ENCODE measurements at places on chromosomes 6 and 20. TPM values are rescaled to one million over a fixed set of nuclear protein-coding genes. Genes with fewer than 3 reads are reported as not detected.
A peak's percentile ranks its signal among the peaks of the same experiment; 100 is the strongest.

DNA sequence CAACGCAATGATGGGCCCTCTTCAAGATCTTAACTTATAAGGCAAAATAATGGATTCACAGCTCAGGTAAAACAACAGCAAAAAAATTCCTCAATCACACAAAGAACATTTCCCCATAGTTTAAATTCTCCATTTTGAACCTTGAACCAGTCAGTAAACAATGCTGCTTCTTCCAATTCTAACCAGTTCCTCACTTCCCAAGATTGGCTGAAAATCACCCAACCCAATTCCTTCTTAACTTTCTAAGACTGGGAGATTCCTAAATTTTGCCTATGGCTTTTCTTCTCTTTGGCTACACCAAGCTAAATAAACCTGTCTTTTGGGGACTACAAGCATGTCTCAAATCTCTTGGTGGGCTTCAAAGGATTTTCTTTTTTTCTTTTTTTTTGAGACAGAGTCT lies 3.1 kb upstream of the ZNF451 start:
- no peaks in the 10 kb centered on the region for H3K36me3 ChIP-seq
- no peaks in the 10 kb centered on the region for H3K4me1 ChIP-seq
- H3K4me3 ChIP-seq: no peak overlapping the region
- H3K27me3 ChIP-seq: no peaks in the 10 kb centered on the region

- no peaks in the 10 kb centered on the region for H3K36me3 ChIP-seq
- H3K4me1 ChIP-seq: no peaks in the 10 kb centered on the region
- H3K27me3 ChIP-seq: no peaks in the 10 kb centered on the region
- H3K27ac ChIP-seq: no peak overlapping the region
- no peak for DNase-seq
- no peak overlapping the region for H3K4me3 ChIP-seq
Measured at GRCh38 chr6:51152594-51152993, 333.9 kb downstream of the TFAP2B start.

GRCh38 chr6:38113825-38114576 lies 294.5 kb downstream of the ZFAND3 start:
- no peaks in the 10 kb centered on the region for H3K27me3 ChIP-seq
- no peak overlapping the region for H3K4me3 ChIP-seq
- no peak for DNase-seq
- no peaks in the 10 kb centered on the region for H3K4me1 ChIP-seq

DNA sequence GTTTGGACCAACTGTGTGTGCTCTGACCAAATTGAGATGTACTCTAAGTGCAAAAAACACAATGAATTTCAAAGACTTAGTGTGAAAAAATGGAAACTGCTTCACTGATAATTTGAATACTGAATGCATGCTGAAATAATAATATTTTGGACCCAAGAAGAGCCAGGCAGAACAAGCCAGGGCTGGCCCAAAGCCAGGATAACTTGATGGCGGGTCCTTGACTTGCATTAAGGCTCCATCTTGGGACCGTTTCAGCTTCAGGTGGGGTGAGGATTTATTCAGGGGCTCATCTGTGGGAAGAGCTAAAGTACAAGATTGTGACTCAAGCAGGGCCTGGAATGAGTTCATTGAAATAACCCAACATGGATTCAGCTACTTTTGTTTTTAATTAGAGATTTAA lies 921.9 kb downstream of the QKI start:
- H3K27me3 ChIP-seq: no peaks in the 10 kb centered on the region
- H3K27ac ChIP-seq: no peak overlapping the region
- DNase-seq: no peak
- H3K4me1 ChIP-seq: no peaks in the 10 kb centered on the region
- no peak overlapping the region for H3K4me3 ChIP-seq

DNA sequence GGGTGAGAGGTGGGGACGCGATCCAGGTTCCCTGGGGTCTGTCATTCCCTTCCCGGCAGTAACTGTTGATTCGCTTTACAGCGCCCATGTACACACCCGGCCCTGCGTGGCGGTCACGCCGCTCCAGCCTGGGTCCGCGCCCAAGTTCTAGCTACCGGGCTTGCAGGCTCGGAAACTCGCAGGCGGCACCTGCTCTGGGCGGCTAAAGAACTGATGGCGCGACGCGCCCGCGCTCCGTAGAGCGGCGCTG lies 1.4 kb upstream of the POU3F2 start:
- peaks cover 14% of the 10 kb centered on the region for H3K27me3 ChIP-seq
- no peak for DNase-seq
- H3K36me3 ChIP-seq: no peaks in the 10 kb centered on the region
- peak overlapping the region; percentile 57 for H3K4me3 ChIP-seq

DNA sequence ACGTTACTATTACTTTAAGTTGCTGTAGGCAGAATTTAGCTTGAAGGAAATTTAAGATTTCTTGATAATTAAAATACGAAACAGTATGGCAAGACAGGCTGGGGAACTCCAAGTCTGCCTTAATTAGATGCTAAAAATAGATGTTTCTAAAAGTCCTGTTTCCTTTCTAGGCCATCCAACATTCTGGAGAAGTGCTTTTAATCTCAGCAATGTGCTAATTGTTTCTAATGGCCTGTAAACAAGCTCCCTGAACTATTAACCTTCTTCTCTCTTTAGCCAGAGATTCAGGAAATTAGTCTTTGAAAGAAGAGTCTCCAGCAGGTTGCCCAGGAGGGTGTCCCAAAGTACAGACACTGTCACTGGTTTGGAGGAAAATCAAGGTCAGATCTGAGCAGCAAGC lies 677.3 kb upstream of the AGPAT4 start:
- H3K4me3 ChIP-seq: no peak overlapping the region
- H3K4me1 ChIP-seq: no peaks in the 10 kb centered on the region
- no peaks in the 10 kb centered on the region for H3K27me3 ChIP-seq
- no peak for DNase-seq

GRCh38 chr6:82006027-82006738 lies 241.4 kb downstream of the IBTK start:
- no peaks in the 10 kb centered on the region for H3K27me3 ChIP-seq
- no peaks in the 10 kb centered on the region for H3K36me3 ChIP-seq
- no peak overlapping the region for H3K4me3 ChIP-seq
- no peaks in the 10 kb centered on the region for H3K4me1 ChIP-seq
- no peak overlapping the region for H3K27ac ChIP-seq

DNA sequence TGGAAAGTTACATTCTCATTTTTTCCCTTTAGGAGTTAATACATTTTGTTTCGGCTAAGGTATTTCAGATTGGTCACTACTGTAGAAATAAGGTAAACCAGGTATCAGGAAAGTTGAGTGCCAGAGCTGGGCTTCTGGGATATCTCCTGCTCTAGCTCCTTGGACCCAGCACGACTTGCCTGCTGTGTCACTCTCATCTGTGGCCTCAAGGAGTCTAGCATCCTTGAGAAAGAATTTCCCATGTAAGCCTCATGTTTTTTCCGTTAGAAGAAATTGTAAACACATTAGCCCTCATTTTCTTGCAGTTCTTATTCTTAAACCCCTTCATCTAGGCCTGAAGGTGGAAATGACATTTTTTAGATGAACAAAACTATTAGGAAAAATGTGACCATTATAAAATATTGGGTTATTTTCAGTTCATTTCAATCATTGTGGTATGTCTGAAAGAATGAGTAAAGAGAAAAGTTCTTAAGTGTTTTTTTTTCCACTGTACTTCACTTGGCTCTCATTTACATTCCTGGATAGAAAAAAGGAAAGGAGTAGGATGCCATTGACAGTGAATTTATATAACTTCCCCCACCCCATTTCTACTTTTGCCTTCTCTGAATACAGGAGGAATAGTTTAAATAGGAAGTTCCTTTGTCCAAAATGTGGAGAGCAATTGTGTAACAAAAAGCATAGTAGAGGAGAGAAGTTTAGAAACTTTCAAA lies 46.7 kb downstream of the CD2AP start:
- no peaks in the 10 kb centered on the region for H3K4me1 ChIP-seq
- DNase-seq: no peak
- H3K36me3 ChIP-seq: no peaks in the 10 kb centered on the region
- H3K27me3 ChIP-seq: no peaks in the 10 kb centered on the region
- no peak overlapping the region for H3K4me3 ChIP-seq
- H3K27ac ChIP-seq: no peak overlapping the region

DNA sequence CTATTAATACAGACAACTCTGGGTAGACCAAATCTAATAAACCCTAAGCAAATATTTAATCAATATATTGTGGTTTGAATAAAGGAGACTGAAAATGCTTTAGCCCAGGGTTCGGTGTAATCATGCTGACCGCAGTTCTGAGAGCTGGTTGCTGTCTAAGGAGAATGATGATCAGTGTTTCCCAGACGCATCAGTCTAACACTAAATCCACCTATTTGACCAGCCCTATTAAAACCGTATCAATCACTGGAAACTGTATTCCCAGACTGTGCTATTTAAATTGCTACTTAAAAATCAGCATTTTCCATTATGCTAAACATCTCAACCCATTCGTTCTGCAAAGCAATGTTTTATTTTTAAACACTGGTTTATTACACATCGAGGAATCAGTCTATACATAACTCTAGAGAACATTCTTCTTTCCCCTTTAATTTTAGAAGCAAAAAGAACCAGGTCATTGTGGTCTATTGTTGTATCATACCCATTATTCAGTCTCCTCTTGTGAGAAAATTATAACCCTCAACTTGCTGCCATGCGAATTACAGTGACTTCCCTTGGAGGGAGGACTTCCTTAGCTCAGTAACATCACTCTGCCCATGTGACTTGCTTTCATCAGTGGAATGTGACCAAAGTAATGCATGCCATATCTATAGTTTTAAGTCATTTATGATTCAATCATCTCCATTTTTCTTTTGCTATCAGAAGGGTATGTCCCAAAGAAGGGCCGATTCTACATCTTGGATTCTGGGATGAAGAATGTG lies 515.2 kb upstream of the JAG1 start:
- no peaks in the 10 kb centered on the region for H3K4me1 ChIP-seq
- H3K4me3 ChIP-seq: no peak overlapping the region
- H3K36me3 ChIP-seq: no peaks in the 10 kb centered on the region
- no peaks in the 10 kb centered on the region for H3K27me3 ChIP-seq
- no peak overlapping the region for H3K27ac ChIP-seq

Gene XKR7
- not detected for total RNA-seq

Gene ERVFRD-1
- total RNA-seq: not detected

Gene RIPPLY2
- total RNA-seq: not detected

Measured in breast epithelium (tissue), 4 donors.